EH (cell line): ENCODE measurements at places on chromosomes 5 and 9.

DNA sequence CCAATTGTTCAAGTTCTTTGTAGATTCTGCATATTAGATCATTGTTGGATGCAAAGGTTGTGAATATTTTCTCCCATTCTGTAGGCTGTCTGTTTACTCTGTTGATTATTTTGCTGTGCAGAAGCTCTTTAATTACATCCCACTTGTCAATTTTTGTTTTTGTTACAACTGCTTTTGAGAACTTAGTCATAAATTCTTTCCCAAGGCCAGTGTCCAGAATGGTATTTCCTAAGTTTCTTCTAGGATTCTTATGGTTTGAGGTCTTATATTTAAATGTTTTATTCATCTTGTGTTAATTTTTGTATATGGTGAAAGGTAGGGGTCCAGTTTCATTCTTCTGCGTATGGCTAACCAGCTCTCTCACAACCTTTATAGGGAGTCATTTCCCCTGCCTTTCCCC lies 116.5 kb downstream of the CPLANE1 start:
- peak; percentile 58 for DNase-seq

GRCh38 chr9:132063281-132063680 lies 16.4 kb downstream of the MED27 start:
- DNase-seq = no peak

- DNase-seq = no peak
Observed at GRCh38 chr9:36416890-36417289, 16.8 kb upstream of the RNF38 start.

GRCh38 chr5:5533927-5534326 lies 111.5 kb downstream of the ICE1 start:
- DNase-seq = no peak

DNA sequence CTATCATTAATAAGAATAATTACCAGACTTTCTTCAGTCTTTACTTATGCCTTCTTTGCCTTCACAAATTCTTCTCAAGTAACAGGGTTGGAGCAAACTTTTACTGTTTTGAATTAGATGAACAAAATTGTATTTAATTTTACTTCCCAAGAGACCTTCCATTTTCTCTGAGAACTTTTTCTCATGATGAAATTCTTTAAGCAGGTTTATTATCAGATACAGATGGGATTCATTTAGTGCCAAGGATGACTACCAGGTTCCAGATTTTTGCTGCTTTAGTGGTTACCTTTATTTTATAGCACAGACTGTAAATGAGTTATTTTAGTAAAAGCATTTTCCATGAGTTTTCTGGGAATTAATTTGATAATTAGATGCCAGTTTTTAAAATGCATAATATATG lies 125.1 kb downstream of the GDNF start:
- no peak for DNase-seq

GRCh38 chr9:124947727-124948391 lies 7.0 kb upstream of the GOLGA1 start:
- DNase-seq = no peak

DNA sequence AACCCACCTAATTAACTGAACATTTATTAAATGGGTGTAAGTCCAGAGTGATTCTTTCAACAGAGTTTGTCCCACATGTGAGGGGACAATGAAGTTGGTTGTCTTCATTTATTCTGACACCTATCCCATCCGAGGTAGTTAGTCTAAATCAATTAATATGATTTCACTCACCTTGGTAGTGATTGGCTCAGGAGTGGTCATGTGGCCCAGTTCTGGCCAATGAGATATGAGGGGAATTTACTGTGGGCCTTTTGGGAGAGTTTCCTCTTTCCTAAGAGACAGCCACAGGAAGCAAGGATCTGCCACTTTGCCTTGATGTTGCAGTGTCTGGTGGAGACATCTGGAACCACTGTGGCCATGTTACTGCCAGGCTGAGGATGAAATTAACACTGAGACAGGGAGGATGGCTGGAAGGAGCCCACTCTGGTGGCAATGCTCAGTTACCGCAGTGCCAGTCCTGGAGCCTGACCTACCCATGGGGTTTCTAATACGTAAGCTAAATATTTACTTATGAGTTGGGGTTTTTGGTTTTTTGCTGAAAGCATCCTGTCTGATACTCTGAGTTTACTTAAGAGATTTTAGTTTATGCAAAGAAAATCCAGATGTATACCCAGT lies 118.6 kb downstream of the FGF18 start:
- no peak for DNase-seq

DNA sequence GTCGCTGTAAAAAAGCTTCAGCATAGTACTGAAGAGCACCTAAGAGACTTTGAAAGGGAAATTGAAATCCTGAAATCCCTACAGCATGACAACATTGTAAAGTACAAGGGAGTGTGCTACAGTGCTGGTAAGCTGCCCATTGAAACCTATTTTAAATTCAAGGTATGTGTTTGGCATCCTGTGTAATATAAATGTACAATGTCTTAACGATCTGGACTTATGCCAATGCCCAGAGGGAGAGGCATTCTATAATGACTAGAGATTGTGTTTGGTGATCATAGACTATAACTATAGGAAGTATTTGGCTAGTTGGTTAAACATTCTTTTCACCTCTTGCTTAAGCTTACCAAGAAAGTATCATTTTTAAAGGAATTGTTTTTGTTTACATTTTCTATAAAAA lies 95.7 kb downstream of the INSL6 start:
- peak; percentile 22 for DNase-seq

GRCh38 chr9:17521100-17521855 lies 57.6 kb upstream of the SH3GL2 start:
- no peak for DNase-seq

GRCh38 chr9:114668146-114668545 lies 10.5 kb upstream of the TEX53 start:
- no peak for DNase-seq

GRCh38 chr9:13181652-13182051 lies 97.8 kb downstream of the MPDZ start:
- DNase-seq = peak; percentile 46

GRCh38 chr5:34866989-34867471 lies 28.1 kb downstream of the TTC23L start:
- DNase-seq = no peak

- DNase-seq = no peak
Observed at GRCh38 chr5:167814040-167814439, 477.4 kb upstream of the WWC1 start.

DNA sequence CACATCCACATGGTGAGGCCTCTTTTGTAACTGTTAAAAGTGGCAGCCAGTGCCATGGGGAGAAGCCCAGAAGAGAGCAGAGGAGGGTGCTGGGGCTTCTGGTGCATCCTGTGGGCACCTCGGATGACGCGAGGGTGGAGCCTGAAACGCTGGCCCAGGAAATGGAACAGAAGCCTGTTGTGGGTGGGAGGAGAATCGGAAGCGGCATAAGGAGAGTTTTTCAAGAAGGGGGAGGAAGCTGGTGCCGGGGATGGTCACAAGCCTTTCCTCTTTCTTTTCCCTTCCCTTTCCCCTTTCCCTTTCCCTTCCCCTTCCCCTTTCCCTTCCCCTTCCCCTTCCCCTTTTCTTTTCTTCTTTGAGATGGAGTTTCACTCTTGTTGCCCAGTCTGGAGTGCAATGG lies 12.9 kb downstream of the ANKRD33B start:
- no peak for DNase-seq

DNA sequence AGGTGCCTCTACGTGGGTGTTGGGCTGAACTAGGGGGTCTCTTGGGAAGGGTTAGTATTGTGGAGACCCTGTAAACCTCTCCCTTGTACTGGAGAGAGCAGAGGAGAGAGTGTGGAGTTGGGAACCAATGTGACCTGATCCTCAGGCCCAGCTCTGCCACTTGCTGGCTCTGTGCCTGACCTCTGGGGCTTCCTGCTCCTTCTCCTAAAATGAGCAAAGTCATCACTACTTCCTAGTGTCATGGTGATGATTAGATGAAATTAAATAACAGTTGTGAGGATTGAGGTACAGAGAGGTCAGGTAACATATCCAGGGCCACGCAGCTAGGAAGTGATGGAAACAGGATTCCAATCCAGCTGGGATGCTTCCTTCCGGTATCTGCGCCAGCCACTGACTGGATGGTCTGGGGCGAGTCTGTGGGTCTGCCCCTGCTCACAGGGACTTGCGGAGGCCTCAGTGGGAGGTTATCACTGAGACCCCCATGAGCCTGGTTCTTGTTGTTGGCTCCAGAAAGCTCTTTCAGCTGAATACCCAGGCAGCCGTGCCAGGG lies 9.2 kb downstream of the GALNT10 start:
- no peak for DNase-seq

GRCh38 chr5:34005681-34006080 lies 2.2 kb downstream of the AMACR start:
- DNase-seq = no peak

DNA sequence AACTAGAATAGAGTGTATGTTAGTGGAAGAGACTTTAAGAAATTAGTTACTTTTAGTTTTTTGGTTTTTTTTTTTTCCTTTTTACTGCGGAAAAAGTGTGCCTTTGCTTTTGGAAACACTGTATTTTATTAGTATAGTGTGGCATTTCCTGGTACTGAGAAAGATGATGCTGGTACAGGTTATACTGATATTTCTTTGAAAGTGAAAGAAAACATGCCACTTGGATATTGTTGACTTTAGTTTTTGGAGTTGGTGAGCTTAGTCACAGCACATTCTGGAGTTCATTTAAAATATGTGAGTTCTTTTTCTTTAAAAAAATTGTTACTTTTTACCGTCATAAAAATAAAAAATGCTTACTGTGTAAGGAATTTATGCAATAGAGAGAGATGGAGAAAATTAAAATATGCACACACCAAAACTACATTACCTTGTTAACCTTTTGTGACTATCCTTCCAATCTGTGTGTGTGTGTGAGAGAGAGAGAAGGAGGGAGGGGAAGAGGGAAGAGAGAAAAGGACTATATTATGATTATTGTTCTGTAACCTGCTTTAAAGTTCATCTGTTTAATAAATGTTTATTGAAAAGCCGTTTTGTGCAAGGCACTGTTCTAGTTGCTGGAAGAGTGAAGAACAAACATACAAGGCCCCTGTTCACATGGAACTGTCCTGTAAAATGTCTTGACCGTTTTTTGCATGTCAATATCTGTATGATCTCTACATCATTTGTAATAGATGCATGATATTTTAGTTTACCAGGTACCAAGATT lies 1.9 kb downstream of the UGCG start:
- peak; percentile 35 for DNase-seq

DNA sequence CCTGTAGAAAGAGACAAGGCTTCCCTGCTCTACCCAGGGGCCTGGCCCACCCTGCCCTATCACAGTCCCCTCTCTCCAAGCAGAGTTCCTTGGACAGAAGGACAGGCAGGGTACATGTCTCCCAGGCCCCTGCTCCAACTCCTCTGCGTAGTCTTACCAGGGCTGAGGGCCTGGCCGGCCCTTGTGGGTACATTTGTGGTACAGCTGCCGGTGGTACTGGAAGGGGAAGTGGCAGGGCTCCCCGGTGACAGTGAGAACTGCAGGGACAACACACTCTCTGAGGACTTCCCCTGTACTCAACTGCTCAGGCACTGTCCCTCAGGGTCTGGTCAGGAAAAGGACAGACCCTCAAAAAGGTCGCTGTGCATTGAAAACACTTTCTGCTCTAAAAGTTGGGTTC lies 3.6 kb downstream of the F12 start:
- no peak for DNase-seq

DNA sequence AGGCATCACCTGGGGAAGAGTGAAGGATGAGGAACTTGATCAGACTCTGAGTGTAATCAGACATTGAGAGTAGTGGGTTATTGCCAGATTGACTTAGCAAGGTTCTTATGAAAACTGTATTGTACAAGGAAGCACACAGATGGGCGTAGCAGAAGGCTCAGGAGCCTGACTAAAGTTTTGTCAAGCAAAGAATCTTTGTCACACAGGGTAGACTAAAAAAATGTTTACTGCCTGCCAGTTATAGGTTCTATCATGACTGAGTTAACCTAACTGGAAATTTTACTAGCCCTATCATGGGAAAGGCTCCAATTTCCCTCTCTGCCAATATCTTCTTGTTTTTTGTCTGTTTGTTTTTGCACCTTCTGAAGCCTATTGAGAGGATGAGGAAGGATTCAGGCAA lies 19.1 kb downstream of the CAMK4 start:
- DNase-seq = no peak

DNA sequence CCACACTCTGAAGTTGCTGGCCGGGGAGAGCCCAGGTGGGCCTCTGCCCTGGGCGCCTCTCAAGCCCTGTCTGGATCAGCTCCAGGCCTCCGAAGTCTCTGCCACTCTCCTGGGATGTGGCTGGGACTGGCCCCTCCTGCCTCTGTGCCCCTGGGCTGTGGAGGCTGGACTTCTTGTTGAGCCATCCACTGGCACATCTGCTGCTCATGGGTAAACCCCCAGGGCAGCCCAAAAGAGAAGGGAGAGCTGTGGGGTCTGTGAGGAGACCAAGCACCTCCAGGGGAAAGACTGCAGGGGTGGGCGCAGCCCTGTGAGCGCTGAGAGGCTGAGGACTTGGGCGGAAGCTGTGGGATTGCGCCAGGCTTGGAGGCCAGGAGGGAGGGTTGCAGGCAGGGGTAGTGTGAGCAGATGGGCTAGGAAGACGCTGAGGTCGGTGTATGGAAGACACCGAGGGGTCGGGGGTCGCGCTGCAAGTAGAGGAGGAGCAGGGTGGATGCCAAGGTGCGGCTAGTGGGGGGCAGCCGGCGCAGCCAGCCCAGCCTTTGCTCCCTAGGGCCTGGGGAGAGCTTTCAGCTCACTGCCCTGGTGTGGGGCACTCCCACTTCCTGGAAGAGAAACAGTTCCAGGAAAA lies 118.1 kb downstream of the WNK2 start:
- no peak for DNase-seq

DNA sequence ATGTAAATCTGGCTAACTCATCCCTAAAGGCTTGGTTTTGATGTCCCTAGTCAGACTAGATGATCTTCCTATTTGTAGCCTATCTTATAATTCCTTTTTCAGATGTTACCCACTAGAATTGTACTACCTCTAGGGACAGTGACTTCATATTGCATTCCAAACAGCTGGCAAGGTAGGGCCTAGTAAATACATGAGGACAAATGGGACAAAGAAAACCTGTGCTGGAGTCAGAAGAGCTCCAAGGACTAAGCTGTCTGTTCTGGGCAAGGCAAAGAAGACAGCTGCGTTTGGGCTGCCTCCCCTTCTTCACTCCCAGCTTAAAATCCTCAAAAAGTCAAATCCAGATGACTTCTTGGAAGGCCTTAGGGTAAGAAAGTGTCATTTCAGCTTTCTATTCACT lies 10.0 kb downstream of the DMXL1 start:
- no peak for DNase-seq

DNA sequence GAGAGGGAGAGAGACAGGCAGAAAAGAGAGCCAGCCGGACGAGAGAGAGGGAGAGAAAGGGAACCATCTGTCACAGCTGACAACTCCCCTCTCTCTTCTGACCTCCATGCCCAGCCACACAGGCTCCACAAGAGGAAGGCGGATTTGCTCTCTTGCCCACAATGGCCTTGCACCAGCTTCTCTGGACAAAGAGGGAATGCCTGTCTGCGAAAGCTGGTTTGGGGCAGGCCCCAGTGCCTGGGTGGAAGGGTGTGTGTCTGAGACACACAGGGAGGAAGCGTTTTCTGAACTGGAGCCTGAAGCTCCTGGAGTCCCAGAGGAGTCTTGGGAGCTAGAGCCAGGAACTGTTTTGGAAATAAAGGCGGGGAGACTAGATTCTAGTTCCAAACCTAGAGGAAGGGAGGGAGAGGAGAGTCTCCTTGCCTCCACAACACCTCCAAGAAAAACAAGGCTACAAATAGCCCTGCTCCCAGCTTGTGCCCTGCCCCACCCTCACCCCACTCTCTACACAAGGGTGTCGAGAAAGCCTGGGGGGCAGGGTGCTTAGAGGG lies 12.5 kb downstream of the C1QTNF2 start:
- no peak for DNase-seq

- DNase-seq = no peak
Observed at GRCh38 chr9:22623236-22623635, 176.6 kb downstream of the DMRTA1 start.
